ENCODE measurements at places on chromosomes 5 and 9.
A peak's percentile ranks its signal among the peaks of the same experiment; 100 is the strongest.

GRCh38 chr5:11166923-11167322 is 405.9 kb upstream of the DAP start:
- DNase-seq, result no peak

DNA sequence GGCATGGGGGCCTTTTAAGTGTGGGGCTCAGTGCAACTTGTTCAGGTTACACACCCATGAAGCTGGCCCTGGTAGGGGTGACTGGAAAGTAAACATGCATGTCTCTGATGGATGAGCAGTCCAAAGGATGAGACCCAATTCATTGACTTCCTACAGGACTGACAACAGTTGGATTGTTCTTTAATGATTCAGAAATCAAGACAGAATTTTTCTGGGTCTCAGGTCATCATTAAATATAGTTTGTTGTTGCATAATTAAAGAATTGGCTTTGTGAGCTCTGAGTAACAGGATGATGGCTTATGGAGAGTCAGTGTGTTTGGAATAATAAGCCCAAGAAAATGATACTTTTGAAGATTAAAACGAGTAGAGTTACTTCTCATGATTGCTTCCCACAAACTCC is 604.2 kb upstream of the CLINT1 start:
- DNase-seq, result no peak

- DNase-seq, result no peak
Measured at GRCh38 chr5:33743099-33743498, 148.7 kb downstream of the ADAMTS12 start.

DNA sequence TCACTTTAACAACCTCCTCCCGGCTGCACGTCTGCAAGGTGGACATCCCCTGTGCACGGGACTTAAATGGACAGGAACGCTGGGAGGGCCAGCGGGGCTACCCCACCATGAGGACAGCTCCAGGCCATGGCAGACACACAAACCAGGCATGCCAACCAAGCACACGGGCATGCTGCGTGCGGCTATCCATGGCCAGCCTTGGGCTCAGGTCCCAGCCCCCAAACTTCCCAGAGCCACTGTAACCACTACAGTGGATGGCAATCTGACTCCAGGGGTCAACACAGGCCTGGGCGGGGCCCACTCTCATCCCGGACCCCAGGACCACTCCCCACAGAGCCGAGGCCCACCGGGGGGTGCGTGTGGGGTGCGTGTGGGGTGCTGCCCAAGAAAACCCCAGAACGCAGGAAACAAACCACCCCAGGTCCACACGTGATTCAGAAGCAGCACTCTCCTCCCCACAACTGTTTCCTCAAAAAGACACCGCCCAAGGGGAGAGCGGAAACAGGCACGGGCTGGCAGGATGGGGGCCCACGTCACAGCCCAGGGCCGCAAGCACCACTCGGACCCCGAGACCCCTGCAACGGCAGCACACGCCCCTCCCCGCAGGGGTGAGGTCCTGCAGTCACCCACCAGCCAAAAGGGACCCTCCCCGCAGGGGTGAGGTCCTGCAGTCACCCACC is 7.4 kb downstream of the SLC12A7 start:
- DNase-seq, result no peak

DNA sequence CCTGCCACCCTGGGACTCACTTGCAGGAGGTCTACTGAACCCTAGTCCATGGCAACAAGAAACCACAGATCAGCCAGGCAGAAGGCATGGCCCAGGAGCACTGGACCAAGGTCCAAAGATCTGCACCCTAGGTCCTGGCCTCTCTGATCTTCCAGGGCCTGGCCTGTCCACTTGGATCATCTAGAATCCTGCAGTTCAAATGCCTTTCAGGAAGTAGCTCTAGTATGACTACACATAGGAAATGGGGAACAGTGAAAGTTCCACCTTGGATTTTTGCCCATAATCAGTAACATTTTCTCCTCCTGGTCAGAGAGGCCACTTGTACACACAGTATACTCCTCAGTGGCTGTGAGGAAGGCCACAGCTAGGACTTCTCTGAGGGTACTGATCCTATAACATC is 11.5 kb downstream of the ANXA6 start:
- no peak for DNase-seq

- DNase-seq, result no peak
Measured at GRCh38 chr9:83336706-83337105, 201.5 kb downstream of the FRMD3 start.

DNA sequence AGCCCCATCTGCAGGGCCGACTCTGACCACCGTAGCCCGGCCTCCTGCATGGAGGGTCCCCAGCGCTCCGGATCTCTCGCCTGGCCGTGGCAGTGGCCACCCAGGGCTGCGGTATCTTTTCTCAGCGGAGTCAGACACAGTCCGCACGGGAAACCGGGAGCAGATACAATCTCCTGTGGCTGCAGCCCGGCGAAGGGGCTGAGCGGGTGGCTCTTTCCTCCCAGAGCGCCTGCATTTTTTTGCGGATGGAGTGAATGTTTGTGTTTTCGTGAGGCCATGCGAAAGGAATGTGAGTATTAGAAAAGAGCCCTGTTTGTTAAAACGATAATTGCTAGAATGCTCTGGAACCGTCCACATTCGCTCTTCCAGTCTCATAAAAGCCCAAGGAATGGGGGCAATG is 53.4 kb upstream of the PTCH1 start:
- DNase-seq, result no peak

- no peak for DNase-seq
Measured at GRCh38 chr5:116982035-116982434, 407.4 kb upstream of the SEMA6A start.

- DNase-seq, result peak; percentile 22
Measured at GRCh38 chr9:34957492-34958410, at the start of gene PHF24. Gene PHF24 (plus strand): TSS chr9:34958285. CDS start chr9:34971299, 13,014 bp downstream.

DNA sequence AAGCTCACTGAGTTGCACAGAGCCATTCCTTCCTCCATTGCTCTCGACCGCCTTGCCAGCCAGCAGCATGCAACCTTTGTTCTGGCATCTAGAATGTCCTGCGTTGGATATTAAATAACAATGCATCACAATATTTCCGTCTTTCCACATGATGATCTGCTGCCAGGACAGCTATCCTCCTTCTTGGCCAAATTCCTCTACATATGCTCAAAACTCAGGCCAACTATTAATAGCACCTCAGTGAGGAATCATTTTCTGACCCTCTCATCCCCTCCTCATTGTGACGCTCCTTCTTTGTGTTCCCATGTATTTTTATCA is 128.6 kb downstream of the MYO10 start:
- peak; percentile 56 for DNase-seq

- DNase-seq, result no peak
Measured at GRCh38 chr5:179407191-179408175, 62.2 kb upstream of the ADAMTS2 start.

- no peak for DNase-seq
Measured at GRCh38 chr9:109467936-109468335, 30.2 kb downstream of the PTPN3 start.

- no peak for DNase-seq
Measured at GRCh38 chr5:176415240-176415951, 943 bp downstream of the CLTB start.

- no peak for DNase-seq
Measured at GRCh38 chr9:23539311-23539710, 286.7 kb downstream of the ELAVL2 start.

GRCh38 chr5:160021831-160022446 is 13.0 kb downstream of the TTC1 start:
- peak; percentile 74 for DNase-seq

GRCh38 chr9:121987314-121987713 is 105.8 kb downstream of the TTLL11 start:
- no peak for DNase-seq

DNA sequence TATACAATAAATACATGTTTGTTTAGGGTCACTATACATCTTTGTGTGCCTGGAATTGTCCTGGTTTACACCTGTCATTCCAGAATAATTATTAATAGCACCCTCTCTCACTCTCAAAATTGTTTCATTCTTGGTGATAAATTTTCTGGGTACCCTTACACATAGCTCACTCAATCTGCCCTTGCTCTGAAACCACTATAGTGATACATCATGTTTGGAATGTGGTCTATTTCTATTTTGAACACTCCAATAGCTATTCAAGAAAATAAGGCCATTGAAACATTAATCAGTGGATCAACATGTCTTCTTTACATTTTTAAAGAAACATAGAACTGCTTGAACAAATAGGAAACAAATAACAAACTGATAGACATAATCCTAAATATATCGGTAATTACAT is 158.7 kb downstream of the ARRDC3 start:
- DNase-seq, result no peak

GRCh38 chr9:93125331-93125894 is 8.6 kb downstream of the NINJ1 start:
- no peak for DNase-seq

- DNase-seq, result peak; percentile 64
Measured at GRCh38 chr5:176716320-176716719, 69.0 kb downstream of the TSPAN17 start.

DNA sequence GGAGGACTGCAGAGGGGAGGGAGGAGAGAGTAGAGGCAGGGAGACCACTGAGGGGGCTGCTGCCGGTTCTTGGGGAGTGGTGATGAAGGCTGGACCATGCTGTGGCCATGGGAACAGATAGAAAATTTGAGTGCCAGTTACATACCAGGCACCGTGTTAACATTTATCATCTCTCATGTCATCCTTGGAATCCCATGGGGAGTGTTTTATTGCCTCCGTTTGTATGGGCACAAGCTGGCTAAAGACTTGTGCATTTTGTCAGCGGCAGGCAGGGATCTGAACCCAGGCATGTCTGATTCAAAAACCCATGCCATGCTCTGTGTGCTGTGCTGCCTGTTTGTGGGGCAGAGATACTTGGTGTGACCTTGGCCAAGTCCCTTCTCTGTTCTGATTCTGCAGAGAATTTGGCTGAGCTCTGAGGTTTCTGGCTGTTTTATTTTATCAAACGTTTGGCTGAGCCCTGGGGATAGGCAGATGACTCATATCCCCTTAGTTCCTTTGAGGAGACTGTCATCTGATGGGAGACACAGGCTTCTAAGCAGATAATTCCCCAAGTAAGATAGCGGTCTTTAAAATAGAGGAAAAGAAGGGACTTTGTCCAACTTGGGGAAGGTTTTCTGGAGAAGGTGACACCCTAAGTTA is 22.2 kb downstream of the COL27A1 start:
- no peak for DNase-seq

GRCh38 chr5:119655061-119655460 is 25.7 kb downstream of the FAM170A start:
- no peak for DNase-seq

DNA sequence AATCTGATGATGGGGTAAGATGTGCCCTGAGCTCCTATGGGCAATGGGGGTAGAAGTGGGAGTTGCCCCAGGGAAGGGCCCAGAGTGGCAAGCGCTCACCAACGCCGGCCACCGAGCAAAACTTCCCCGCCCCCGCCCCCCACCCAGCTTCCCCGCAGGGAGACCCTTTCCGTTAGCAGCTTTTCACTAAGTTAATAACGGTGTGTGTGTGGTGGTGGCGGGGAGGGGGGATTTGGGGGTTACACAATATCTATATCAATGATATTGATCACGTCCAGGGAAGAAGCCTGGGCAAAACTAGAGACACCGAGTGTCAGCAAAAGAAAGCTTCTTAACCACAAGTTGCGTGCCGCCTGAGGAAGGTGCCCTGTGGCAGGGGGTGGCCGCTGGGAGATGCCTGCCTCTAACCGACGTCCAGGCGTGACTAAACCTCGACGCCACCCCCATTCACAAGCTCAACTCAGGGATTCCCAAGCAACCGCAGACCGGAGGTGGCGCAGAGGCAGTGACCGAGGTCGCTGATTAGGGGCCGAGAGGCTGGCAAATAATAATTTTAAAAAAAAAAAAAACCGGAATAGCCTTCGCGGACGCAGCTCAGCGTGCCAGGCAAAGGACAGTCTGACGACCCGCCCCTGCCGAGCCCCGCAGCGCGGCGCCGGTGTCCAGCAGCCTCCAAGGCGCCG is 222.6 kb downstream of the MEF2C start:
- no peak for DNase-seq

GRCh38 chr5:43514471-43514815 is 505 bp downstream of the C5orf34 start:
- peak; percentile 61 for DNase-seq

DNA sequence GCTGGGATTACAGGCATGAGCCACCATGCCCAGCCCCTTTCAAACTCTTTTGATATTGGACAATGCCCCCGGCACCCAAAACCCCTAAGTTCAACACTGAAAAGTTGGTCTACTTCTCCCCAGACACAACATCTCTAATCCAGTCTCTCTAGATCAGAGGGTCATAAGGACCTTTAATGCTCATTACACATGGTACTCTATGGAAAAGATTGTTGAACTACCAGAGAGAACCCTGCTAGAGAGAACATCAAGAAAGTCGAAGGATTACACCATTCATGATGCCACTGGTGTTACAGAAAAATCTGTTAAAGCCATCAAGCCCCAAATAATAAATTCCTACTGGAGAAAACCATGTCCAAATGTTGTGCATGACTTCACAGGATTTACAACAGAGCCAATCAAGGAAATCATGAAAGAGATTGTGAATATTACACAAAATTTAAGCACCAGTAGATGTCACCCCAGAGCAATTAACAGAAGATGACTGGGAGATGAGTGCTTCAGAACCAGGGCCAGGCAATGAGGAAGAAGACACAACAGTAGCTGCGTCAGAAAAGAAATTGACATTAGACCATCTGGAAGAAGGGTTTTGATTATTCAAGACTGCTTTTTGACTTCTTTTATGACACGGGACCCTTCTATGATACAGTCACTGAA is 28.3 kb upstream of the NIPAL4 start:
- peak; percentile 42 for DNase-seq

DNA sequence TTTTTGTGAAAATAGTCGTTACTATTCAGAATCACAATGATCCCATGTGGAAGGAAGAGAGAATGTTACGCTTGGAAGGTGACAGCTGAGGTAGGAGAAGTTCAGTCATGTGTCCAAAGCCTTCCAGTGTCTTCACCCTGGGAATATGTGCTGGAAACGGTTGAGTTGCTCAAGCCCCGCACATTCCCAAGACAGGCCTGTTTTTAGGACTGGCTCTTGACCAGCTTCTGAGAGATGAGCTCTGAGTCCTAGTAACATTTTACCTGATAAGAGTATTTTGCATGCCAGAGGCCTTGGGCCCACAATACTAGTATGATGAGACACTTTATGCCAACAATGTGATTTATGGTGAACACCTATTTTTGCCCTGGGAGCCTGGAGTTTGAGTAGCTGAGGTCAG is 101.7 kb downstream of the LMNB1 start:
- no peak for DNase-seq

GRCh38 chr5:129748913-129749880 is 1.3 kb downstream of the MINAR2 start:
- no peak for DNase-seq

DNA sequence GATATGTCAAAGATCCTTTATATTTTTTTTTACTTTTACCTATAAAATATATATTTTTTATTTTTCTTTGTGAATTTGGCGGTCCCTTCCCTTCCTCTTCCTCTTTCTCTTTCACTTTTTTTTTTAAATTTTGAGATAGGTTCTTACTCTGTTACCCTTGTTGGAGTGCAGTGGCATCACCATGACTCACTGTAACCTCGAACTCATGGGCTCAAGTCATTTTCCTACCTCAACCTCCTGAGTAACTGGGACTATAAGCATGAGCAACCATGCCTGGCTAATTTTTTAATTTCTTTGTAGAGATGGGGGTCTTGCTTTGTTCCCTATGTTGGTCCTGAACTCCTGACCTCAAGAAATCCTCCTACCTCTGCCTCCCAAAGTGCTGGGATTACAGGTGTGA is 258.0 kb upstream of the CLINT1 start:
- no peak for DNase-seq

GRCh38 chr5:176578391-176578808 is 29.3 kb downstream of the CDHR2 start:
- no peak for DNase-seq

- DNase-seq, result no peak
Measured at GRCh38 chr5:159616952-159617351, 286.7 kb upstream of the IL12B start.

GRCh38 chr9:131524665-131525315 is 6.3 kb downstream of the UCK1 start:
- DNase-seq, result no peak

GRCh38 chr5:19125956-19126713 is 861.9 kb downstream of the CDH18 start:
- no peak for DNase-seq

All from NCI-H446 (cell line).